ENCODE measurements at places on chromosomes 12 and 14.

GRCh38 chr12:121170151-121170550, 37.5 kb downstream of the P2RX7 start:
- no peak for DNase-seq

DNA sequence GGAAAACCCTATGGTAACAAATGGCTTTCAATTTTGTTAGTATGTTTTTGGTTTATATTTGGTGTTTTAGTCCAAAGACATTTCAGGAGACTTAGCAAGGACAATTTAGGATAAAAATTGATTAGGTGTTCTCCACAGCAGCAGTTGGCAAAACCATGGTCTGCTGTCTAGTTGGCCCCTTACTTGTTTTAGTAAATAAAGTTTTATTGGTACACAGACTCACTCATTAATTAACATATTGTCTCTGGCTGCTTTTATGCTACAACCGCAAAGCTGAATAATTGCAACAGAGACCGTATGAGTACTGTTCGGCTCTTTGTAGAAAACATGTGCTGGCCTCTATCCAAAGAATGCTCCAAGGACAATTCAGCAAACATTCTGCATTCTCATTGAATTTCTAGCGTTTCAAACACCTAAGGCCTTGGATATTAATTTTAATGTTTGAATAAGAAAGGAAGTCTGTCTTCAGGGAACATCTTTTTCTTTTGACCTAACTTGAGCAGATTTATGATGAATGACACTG, 77.7 kb downstream of the CCDC92 start:
- no peak for DNase-seq

DNA sequence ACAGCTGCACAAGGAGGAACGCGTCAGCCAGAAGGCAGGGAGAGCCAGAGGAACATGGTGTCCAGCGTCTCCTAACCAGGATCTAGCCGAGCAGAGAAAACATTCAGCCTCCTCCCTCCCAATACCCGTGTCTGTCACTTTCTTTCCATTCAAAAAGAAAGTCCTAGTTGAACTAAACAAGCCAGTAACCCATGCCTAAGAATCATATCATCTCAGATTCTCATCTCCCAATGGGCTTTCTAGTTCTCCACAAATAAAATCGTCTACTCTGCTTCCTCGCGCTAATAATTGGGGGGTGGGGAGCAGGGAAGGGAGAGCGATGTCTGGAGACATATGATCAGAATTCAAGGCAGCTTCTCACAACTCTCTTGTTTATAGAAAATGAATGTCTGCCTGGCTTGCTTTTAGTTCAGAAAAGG, 7.4 kb downstream of the NKX2-1 start:
- DNase-seq, result no peak

DNA sequence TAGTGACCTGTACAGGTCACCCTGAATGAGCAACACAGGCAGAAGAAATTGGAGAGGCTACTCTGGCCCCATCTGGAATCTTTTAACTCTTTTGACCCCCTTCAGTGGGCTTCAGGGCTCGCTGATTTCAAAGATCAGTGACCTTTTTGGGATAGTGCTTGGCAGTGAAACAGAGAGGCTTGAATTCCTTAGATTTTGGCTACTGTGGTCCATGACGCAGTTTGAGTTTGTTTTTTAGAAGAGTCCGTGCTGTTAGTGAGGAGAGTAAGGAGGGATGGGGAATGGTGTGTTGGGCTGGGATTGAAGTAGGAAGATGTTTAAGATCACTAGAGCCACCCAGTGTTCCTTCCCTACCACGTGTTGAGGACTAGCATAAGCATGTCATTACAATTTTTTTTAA, 16.5 kb downstream of the TMEM30B start:
- DNase-seq, result no peak

GRCh38 chr14:77083082-77083481, 15.0 kb upstream of the CIPC start:
- DNase-seq, result no peak

GRCh38 chr12:128661226-128661569, 162.6 kb downstream of the SLC15A4 start:
- peak; percentile 61 for DNase-seq

DNA sequence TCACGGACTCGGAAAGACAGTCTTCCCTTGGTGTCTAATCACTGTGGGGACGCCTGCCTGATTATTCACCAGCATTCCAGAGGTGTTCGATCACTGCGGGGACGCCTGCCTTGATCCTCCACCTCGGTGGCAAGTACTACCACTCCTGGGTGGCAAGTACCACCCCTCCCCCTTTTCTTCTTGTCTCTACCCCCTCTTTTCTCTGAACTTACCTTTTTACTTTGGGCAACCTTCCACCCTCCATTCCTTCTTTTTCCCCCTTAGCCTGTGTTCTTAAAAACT, 12.0 kb upstream of the LGMN start:
- DNase-seq, result no peak

- no peak for DNase-seq
These were observed 92.7 kb upstream of the DCD start for GRCh38 chr12:54740882-54741281.

GRCh38 chr12:68245180-68246021, 8.0 kb downstream of the IL22 start:
- no peak for DNase-seq

GRCh38 chr14:71783786-71784185, 148.4 kb upstream of the RGS6 start:
- DNase-seq, result no peak

GRCh38 chr14:94385553-94386057, 2.8 kb downstream of the SERPINA1 start:
- no peak for DNase-seq

DNA sequence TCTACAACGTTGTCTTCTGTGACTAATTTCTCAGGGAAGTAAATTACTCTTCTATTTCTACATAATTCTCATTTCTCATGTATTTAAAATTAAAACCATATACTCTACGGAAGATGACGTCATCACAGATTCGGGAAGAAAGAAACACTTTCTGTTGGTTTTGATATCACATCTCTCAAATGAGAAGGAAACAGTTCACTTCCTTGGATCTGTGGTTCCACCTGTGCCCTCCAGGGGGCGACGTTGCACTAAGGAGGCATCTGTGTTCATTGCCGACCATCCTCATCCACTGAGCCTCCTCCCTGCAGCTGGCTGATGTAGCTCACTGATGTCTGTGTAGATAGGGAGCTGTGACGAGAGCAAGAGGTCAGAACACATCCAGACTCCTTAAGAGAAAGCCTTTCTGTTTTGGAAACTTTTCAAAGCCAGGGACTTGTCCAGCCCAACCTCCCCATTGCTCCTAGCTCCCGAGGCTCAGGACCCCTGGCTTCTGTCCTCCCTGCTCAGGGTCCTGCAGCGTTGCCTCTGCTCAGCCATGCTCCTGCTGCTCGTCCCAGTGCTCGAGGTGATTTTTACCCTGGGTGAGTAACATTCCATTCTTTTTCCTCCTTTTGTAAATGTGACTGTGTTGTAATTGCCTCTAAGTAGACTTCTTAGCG, 172.7 kb upstream of the OR4E1 start:
- DNase-seq, result peak; percentile 2

DNA sequence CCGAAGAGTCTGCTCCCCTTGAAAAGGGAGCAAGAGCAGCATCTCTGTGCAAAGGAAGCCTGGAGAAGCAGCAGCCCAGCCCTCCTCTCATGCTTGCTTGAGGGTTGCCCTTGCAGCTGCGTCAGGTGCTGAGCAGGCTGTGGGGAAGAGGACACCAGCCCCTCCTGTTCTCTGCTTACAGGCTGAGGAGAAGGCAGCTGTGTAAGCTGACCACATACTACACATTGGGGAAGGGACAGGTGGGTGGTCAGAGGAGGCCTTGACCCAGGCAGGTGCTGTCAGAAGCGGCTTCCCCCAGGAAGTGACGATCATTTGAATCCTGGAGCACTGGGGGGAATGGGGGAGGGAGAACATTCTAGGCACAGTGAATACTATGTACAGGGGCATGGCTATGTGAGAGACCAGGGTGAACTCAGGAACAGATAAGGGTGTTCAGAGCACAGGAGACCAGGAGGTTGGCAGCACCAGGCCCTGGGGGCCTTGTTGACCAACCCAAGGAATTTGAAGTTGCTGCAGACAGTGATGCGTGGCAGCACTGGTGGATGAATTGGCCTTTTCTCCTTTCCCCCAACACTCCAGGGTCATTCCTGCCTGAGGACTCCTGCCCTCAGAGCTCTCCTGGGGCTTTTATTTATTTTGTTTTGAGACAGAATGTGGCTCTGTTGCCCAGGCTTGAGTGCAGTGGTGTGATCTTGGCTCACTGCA, 2.7 kb upstream of the KLC1 start:
- no peak for DNase-seq

DNA sequence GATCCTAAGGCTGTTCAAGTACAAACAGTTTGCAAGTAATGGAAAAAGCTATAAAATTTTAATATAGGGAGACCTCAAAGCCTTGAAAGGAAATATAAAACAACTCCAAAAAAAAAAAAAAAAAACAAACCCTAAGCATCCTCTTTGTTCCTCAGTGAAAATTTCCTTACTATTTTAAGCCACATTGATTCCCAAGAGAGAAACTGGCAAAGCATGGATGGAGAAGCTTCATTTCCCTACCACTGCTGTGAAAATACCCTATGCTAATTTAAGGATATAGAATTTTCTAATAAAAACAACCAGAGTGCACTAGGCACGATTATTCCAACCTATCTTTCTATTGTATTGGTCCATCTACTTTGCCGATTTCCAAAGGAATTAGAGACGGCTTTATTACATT, 283.1 kb downstream of the CACNA1C start:
- no peak for DNase-seq

DNA sequence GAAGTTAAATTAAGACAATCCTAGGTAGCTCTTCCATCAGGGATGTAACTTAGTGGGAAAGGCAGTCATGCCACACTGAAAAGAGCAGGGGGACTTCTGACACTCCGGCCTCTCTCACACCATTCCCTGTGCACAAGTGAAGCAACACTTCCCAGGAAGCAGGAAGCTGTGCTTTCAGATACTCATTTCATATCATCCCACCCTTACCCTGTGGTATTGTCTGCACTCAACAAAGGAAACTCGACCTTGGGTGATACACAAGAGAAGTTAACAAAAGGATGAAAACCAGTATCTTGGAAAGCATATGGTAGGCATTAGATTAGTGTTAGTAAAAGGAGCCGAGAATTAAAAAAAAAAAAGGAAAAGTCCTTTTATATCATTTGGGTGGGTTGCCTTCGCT, 61.3 kb upstream of the MDM1 start:
- no peak for DNase-seq

DNA sequence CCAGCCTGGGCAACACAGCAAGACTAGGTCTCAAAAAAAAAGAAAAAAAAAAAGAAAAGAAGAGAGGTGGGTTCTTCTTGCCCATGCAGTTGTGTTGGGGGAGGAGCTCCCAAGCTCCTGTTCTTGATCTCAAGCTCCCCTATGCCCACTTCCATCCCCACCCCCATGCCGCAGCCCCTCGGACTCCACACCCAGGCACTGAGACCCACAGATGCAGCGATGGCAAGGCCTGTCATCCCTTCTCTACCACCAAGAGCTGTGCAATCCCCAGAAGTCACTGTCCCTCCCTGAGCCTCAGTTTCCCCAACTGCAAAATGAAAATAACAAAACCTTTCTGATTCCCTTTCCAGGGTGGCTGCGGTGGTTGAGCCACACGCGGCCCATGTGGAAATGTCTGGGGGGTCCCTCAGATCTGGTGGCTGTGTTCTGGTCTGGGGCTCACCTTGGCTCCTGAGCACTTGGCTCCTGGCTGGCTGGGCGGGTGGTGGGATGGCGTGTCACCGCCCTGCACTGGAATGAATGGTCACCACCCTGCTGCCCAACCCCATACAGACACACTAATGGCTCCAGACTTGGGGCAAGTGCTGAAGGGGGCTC, 22.6 kb upstream of the KIF26A start:
- no peak for DNase-seq

GRCh38 chr12:31589598-31589903, 1.4 kb downstream of the DENND5B start:
- DNase-seq, result peak; percentile 71

DNA sequence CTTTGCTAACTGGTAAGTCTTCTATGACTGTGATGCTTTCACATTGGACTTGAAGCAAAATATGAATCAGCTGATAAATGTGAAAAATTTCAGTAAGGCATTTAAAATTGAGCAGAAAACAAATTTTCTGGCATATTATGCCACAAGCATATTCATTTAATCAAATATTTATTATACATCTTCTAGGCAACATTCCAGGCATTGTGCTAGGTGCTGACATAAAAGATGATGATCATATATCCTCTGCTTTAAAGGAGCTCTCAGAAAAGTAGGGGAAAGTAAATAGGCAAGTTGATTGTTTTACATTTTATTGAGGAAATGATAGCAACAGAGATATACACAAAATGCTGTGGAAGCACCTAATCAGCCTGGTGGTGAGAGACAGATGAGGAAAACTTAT, 248.9 kb downstream of the SLC16A7 start:
- no peak for DNase-seq

GRCh38 chr14:64681796-64682710, 22.2 kb upstream of the PLEKHG3 start:
- no peak for DNase-seq

DNA sequence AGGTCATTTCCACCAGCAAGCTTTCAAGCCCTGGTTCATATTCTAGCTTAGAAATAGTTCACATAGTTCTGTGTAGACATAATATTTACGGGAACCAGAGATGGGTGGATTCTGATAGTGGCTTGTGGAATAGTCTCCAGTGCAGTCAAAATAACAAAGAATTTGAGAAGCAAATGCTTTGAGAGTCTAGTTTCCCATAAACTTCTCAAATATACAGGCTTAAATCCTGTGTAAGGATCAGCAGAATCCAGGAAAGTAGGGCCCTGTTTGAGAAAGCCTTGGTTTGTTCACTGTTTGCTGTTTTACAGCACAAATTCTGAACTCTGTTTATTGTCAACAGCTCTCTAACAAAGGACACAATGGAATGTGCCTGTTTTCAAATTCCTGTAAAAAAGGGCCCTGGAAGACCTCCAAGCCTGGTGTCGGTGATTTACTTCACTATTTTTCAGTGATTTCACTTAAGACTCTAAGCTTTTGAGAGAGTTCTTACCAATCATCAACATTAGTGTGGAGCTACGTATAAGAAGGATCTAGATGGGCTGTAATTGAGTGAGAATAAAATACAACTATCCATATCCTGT, 11.4 kb upstream of the FOS start:
- no peak for DNase-seq

DNA sequence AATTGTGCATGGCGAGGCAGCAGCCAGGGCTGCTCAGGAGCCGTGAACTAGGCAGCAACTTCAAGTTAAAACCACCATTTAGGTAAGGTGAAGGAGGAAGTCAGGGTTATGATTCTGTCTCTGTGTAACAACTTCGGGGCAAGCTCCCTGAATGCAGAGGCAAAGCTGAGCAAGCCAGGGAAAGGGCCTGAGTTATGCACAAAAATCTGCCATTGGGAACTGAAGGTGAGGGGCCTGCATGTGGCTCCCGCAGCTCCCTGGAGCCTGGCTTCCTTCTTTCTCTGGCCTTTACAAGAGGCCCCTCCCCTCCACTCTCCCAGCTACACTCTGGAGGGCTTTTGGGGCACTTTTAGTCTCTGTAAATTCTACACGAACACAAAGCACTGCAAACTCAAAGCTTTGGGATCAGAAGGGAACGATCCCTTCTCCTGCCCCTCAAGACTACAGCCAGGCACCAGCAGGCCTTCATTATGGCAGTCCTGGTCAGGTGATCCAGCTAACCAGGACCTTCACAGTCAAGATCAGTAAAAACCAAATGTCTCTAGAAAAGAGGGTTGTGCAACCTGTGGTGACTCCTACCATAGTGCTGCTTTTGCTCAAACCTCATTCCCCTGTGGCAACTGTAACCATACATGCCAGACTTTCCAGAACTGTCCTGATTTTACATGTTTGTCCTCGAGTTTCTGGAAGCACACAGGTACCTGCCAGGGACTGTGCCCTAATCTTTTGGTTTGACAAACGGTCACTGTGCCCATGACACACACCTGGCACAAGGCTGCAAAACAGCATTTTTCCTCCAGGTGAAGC, 67.2 kb upstream of the PTGR2 start:
- no peak for DNase-seq
